ENCODE measurements at places on chromosomes 16 and 17.

DNA sequence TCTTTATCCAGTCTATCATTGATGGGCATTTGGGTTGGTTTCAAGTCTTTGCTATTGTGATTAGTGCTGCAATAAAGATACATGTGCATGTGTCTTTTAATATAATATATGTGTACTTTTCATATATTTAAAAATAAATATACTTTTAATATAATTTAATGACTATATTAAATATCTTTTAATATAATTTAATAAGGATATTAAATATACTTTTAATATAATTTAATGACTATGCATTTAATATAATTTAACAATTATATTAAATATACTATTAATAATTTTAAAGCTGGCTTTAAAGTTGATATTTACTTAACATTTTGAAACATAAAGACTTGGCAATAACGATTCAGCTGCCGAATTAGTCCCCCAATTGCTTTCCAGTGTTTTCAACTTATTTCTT lies 1.2 kb downstream of the CCL23 start:
- no peak for DNase-seq

GRCh38 chr17:74116087-74116717 lies 87.3 kb upstream of the RPL38 start:
- DNase-seq = no peak

- peak; percentile 53 for DNase-seq
Observed at GRCh38 chr17:49588726-49589576, 13.3 kb downstream of the NXPH3 start.

GRCh38 chr17:82843904-82844680 lies 4.3 kb upstream of the ZNF750 start:
- DNase-seq = no peak

DNA sequence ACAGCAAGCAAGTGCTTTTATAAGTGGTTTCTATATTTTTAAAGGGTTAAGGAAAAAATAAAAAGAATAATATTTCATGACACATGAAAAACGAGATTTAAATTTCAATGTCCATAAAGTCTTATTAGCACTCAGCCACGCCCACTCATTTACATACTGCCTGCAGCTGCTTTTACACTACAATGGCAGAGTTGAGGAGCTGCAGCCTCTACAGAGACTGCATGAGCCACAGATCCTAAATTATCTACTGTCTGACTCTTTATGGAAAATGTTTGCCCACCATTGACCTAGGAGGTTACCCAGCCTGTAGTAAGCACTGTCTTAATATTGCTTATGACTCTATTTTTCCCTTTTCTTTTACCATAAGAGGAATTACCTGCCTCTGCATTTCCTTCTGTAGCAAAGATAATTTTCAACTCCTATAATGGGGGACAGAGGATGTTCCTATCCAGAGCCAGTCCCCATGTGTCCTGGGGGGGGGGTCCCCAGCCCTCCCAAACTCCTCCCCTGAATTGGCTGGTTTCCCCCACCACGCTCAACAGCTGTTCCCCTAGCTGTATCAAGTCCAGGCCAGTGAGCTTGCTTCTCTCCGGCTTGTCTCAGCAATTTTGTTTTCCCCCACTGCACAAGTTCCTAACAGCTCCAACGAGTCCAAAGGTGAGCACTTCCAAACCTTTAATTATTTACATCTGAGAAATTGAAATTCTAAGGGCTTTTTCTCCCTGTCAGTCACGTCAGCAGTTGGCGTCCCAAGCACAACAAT lies 139.4 kb upstream of the ERCC4 start:
- no peak for DNase-seq

GRCh38 chr16:31397096-31397660 lies 4.0 kb downstream of the ITGAD start:
- no peak for DNase-seq

GRCh38 chr17:77076124-77076830 lies 64.5 kb upstream of the SEC14L1 start:
- no peak for DNase-seq
